Stimulated activated CD8-positive, alpha-beta memory T cell treated with anti-CD3 and anti-CD28 coated beads, Interleukin-15, amount 100 ng/mL, for 24 hours (primary cell): ENCODE measurements at places on chromosomes 7 and 10.

DNA sequence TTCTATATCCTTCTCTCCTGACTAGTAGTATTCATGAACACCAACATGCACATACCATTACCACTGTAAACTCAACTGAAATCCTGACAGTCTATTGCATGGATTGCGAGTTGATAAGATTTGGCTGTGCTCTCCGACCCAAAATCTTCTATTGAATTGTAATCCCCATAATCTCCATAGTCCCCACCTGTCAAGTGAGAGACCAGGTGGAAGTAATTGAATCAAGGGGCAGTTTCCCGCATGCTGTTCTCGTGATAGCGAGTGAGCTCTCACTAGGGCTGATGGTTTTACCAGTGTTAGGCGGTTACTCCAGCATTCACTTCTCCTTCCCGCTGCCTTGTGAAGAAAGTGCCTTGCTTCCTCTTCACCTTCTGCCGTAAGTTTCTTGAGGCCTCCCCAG, 261.8 kb downstream of the PHF14 start:
- DNase-seq: no peak

DNA sequence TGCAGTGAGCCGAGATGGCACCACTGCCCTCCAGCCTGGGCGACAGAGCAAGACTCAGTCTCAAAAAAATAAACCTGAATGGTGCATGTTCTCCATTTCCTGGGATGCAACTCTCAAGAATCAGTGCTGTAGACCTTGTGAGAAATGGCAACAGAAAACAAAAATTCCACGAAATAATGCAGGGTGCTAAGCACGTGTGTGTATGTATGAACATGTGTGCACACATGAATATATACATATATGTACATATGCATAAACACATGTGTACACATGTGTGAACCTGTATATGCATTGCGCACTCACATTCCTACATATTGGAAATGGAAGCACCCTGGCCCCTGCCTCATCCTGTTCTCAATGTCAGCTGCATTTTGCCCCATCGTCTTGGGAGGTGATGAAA, 548.5 kb downstream of the TCERG1L start:
- DNase-seq: no peak

DNA sequence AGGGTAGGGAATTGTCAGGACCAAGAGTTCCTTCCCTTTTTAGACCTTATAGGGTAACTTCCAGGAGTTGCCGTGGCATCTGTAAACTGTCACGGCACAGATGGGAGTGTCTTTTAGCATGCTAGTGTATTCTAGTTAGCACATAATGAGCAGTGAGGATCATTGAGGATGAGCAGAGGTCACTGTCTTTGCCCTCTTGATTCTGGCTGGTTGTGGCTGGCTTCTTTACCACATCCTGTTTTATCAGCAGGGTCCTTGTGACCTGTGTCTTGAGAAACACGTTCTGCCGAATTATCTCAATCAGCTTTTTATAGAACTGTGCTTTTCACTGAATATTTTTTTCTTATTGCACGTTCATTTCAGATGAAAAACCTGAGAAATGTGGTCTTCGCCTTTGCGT, 41.5 kb downstream of the MINPP1 start:
- DNase-seq: no peak

DNA sequence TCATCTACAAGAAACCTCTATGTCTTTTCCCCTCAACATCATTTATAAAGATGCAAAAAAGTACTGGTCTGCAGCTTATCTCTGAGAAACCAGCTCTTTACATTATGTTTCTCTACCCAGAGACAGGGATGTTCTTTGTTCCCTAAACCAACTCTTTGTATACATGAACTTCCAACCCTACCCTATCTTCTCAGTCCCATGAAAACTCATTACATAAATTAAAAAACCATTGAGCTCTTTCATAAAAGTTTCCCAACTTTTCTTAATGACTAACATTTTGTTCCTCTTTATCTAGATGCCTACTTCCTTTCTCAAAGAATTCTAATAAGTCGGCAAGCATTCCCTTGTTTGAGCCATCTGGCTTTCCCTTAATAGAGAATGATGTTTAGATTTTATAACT, 192.8 kb upstream of the AGK start:
- no peak for DNase-seq

DNA sequence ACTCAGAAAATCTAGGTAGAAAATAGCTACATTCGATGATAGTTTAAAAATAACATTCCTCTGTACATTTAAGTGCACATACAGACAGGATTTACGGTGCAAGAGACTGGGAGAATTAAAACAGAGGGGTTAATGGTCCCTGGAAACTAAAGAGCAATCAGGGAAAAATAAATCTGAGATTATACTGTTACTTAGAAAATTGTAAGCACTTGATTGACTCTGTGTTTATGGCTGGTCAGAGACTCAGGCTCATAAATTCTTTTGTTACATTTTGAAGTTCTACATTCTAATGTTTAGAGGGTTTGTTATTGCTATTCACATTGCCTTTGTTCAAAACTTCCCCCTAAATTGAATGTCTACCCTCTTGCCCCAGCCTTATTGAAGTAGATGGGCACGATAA, 54.4 kb downstream of the CDCA7L start:
- DNase-seq: no peak

GRCh38 chr7:155222573-155222972, 75.1 kb upstream of the INSIG1 start:
- DNase-seq: no peak

- no peak for DNase-seq
Observed at GRCh38 chr7:105210721-105211205, 178.0 kb downstream of the SRPK2 start.

GRCh38 chr7:117143580-117143979, 179.3 kb downstream of the WNT2 start:
- no peak for DNase-seq

GRCh38 chr10:47404937-47405336, 20.8 kb upstream of the ZNF488 start:
- DNase-seq: no peak

DNA sequence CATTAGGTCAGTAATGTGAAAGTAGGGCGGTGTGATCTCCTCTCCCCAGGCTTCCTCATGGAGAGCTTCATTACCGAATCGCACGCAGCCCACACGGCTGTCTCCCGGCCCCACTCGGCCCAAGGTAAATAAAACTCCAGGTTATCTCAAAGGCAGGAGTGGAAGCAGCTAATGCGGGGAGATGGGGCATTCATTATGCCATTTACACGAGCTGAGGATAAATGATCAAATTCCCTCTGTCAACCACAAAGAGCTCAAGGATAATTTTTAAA, 93.5 kb downstream of the ADARB2 start:
- no peak for DNase-seq

DNA sequence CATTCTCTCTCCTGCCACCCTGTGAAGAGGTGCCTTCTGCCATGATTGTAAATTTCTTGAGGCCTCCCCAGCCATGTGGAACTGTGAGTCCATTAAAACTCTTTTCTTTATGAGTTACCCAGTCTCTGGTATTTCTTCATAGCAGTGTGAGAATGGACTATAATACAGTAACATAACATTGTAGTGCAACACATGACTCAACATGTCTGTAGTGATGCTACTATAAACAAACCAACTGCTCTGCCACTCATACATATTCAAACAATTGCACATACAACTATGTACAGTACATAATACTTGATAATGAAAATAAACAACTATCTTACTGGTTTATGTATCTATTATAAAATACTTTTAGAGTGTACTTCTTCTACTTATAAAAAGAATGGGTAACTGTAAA, 7.1 kb downstream of the ATOH7 start:
- DNase-seq: no peak

DNA sequence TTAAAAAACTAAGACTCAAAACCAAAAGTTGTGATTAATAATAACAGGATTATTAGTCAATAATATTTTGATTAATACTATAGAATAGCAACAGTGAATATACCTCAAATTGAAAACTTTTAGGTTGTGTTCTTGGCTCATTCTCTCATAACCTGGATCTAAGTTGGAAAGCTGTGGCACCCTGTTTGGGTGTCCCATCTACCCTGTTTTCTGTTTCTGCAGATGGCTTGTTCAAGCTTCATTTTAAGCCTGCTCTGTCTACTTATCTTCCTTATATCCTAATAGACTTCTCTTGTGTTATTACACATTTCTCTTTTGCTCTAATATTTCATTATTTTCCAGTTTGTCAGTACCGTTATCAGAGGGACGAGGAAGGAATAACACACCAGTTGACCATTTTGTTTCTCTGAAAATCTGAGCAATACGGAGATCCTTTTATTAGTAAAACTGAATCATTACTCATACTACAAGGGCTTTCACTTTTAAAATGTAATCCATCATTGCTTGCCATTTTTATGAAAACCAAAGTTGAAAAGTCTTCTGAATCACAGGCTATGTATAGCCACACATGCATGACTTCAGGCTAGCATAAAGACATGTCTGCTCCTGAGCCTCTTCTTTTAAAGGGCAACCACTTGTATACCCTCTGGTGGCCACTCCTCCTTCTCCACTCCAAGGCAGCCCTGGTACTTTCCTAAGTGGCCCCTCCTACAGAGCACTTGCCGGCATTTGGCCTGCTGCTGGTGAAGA, 22.3 kb downstream of the COX15 start:
- no peak for DNase-seq

GRCh38 chr7:8291397-8292141, 29.6 kb upstream of the ICA1 start:
- DNase-seq: no peak

GRCh38 chr7:101128040-101128834, 1.3 kb downstream of the SERPINE1 start:
- no peak for DNase-seq

DNA sequence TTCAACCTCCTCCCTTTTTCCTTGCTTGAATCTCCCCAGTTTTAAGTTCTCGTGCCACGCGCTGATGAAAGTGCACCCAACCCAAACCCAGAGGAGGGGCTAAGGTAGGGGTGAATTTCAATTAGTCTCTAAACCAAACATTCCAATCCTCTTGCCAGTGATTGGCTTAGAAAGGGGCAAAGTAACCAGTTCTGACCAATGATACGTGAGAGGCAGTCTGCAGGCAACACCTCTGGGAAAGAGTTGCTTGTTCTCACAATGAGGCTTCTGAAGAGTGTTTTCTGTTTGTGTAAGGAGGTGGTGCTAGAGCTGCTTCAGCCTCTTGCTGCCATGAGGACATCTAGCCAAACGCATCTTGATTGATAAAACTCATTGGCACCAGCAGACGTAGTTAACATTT, 21.8 kb downstream of the SLC35G1 start:
- no peak for DNase-seq

GRCh38 chr10:100831742-100832141, 81.0 kb upstream of the SLF2 start:
- DNase-seq: no peak

DNA sequence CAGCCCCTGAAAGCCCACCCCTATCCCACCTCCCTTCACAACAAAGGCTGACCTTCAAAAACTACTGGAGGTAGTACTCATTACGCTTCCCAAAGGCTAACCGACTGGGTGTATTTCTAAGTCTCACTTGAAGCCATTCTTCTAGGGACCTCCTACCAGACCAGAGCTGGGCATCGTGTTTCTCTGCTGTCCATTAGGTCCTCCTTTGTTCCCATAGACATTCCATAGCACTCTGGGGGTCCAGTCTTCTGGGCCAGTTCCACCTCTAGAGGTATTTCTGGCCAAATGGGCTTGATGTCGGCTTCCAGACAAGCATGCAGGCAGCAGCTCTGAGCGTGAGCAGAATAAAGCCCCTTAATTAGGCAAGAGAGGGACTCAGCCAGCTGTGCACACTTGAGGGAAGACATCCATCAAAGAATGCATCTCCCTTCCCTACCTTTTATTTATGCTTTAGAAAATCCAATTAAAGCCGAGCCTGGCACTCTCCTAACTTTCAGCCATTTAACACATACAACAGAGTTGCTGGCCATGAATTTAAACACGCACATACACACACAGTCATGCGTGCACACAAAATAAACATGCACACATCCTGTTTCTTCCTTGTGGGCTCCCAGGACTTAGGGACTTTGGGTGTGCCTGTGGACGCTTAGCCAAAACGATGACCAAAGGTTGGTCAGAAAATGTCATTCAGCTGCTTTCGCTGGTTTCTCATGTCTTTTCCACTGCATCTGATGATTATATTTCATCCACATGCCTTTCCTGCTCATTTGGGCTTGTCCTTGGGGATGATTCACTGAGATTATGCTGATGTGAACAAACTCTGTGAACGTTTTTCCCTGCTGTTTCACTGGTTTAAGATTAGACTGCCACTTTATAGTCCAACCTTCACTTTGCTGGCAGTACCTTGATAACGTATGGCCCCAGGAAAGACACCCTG, 362.0 kb upstream of the NFE2L3 start:
- no peak for DNase-seq

- no peak for DNase-seq
Observed at GRCh38 chr10:74213019-74213418, 62.0 kb downstream of the ADK start.

DNA sequence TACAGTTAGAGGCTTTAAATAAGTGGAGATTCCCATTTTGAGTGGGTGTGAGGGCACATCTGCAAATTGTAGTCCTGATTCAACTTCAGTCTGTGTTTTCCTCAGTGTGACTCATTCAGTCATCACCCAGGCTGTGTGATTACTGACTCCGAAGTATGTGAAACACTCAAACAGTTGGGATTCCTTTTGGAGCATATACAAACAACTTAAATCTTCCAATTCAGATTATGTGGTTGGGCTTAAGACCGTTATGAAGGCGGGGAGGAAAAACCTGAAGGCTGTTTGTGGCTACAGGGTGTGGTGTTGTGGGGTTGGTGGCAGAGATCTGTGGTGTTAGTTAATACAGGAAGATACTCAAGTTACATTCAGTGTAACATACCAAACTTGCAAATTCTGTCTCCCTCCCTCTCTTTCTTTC, 259.7 kb upstream of the FERD3L start:
- DNase-seq: no peak

GRCh38 chr7:91759205-91759863, 121.2 kb downstream of the MTERF1 start:
- no peak for DNase-seq
